Mesenteric fat pad (tissue), 1 donor: ENCODE measurements at places on chromosomes 3 and 15.
A peak's percentile ranks its signal among the peaks of the same experiment; 100 is the strongest.

- no peak for DNase-seq
Observed at GRCh38 chr3:66432041-66432766, 68.6 kb downstream of the LRIG1 start.

DNA sequence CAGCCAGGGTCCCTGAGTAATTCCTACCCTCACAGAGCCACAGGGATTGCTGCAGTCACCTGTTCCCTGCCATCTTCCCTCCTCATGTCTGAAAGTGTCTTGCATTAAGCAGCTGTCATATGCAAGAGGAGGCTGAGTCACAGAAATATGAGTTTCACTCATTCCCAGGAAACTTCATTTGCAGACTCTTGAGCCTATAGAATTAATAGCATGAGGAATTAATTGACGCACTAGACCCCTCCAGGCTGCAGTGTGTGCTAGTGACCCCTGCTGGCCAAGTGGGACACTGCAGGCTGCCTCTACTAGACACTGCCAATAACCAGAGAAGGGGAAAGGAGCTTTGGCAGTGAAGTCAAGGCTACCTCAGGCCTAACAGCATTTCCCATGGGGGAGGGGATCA is 50.6 kb upstream of the SLC6A1 start:
- DNase-seq: no peak

- peak; percentile 90 for DNase-seq
Observed at GRCh38 chr3:138367911-138368310, 19.5 kb downstream of the MRAS start.

DNA sequence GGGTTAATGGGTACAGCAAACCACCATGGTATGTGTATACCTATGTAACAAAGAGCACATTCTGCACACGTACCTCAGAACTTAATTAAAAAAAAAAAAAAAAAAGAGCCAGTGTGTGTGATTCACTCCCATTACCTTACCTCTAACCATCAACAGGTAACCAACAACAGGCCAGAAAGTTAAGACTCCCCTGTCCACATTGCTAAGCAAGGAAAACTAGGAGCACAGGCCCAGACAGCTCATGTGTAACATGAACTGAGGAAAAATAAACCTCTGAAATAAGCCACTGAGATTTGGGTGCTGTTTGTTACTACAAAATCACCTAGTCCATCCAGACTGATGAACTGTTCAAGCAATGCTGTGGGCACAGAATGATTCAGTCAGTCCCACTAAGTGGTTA is 6.0 kb downstream of the KATNBL1 start:
- DNase-seq: no peak

DNA sequence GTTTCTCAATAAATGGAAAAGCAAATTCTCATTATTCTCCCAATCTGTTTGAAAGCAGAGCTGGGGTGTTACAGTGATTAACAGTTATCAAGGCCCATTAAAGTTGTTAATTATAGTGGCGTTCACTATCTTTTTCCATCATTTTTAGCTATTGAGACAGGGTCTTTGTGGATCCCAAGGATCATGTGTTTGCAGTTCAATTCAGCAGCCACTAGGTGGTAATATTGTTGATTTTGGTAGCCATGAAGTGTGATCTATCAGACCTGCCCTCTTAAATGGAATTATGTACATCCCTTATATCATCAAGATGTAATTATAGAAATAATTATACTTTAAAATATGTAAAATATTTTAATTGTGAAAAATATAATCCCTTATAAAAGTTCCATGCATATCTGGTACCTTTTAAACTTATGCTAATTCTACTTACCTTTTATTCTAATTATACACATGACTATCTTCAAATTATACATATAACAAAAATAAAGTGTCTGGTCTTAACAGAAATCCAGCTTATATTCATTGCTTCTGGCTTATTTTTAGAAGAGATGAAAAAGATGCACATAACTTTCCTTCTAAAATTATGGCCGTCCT is 126.4 kb downstream of the GREM1 start:
- DNase-seq: no peak

DNA sequence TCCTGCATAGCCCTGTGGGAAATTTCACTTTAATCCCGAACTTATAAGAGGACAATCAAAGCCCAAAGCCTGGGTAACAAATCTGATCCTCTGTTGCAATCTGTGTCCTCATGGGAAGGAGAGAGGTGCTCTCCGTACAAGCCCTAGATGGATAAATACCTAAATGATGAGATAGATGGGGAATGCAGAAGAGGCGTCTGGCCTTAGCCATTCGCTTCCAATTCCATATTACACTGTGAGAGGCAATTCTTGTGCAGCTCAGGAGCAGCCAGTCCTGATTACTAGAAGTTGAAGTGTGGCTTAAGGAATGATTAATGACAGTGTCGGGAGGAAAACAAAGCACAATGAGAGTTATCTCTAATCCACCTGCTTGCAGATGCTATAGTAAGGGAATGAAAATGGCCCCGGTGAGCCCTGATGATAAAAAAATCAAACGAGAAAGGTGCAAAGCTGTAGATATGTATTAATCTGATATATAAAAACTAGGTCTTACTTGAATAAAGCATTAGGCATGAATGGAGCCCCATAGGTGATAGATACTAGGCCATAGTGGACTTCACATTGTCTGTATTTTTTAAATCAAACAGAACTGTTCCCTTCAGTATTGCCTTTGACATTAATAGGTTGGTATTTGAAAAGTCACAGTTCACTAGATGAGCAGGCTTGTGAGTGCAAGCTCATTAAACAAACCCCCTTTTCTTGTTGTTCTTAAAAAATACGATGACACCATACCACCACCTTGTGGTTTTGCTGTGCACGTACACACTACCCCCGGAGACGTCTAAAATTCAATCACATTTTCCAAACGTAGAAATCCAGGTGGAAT is 54.2 kb upstream of the TMCO5A start:
- no peak for DNase-seq

GRCh38 chr3:140733623-140734022 is 55.8 kb downstream of the TRIM42 start:
- no peak for DNase-seq

GRCh38 chr15:89192136-89192535 is 29.2 kb downstream of the RLBP1 start:
- DNase-seq: no peak

GRCh38 chr3:1847571-1847970 is 251.1 kb upstream of the CNTN4 start:
- no peak for DNase-seq

- DNase-seq: no peak
Observed at GRCh38 chr3:53111822-53112221, 18.4 kb downstream of the RFT1 start.

DNA sequence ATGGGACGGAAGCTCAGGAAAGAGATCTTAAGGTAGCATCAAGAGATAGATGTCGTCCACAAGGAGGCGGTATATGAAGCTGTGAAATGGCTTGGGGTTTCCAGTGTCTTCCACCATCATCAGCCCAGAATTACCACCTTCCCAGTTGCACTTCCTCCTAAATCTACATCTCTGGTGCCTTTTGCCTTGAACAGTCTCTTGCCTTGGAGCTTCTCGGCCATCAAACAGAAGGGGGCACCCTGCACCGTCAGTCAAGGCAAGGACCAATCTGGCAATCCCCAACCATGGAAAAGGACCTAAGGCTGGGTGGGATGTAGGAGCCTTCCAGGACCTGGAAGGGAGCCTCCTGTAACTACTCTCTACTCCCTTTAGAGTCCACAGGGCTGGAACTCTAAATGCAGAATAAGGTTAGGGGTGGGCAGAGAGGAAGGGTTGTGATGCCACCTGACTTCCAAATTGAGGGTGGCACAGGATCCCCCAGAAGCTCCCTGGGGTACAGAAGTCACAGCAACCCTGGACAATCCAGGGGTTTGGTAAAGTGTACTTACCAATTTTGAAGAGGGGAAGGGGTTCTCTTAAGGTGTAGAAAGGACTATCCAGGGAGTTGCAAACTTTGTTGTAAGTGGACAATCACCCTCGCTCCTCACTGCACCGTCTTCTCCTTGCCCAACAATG is 1.0 kb upstream of the RYR3 start:
- DNase-seq: no peak

DNA sequence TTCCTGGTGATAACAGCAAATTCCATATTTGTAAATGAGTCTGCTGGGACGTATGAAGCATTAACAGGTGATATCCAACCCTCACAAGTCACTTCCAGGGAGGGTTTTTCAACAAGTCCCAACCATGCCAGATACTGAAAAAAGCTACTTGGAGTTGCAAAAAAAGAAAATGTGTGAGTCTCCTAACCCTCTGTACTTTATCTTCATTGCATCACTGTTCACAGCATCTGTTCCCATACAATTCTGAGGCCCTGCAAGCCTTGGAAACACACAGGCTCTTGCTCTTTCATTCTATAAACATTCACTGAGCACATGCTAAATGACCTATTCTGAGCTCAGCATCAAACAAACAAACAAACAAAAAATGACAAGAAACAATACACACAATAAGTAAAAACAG is 120.8 kb downstream of the RFTN1 start:
- DNase-seq: no peak

DNA sequence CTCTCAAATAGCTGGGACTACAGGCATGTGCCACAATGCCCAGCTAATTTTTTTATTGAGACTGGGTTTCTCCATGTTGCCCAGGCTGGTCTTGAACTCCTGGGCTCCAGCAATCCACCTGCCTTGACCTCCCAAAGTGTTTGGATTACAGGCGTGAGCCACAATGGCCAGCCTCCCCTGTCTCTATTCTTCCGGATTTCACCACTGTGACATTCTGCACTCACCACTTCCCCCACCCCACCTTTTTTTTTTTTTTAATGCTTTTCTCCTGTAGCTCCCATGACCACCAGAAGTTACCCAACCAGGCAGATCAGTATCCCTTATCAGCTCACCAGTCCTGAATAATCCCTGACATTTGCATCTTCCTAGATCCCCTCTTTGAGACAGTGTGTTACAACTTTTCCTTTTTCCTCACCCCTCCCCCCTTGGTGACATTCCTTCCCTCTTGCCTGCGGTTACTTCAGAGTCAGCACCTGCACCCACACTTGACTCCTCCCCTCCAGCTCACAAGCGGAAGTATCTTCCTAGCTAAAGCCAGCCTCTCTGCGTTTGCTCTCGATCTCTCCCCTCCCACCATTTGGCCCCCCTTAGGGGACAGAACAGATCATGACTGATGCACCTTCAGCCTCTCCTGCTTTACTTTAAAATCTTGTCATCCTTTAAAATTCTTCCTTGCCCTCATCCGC is 13.5 kb upstream of the ZNF592 start:
- no peak for DNase-seq

DNA sequence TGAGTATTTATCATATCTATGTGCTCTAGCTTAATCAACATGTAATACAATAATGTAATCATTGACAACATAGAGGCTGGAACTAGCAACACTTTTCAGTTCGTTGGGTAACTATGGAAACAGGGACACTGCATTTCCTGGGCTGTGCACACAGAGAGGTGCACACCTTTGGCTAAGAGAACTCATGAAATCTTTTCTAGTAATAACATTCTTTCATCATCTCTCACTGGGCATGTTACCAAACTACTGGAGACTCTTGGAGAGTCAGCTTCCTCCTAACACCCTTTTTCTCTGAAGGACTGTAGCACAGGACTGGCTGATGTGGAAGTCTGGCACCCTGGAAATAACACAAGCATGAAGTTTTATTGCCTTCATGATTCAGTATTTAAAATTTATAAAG is 135.6 kb downstream of the KCNMB2 start:
- no peak for DNase-seq

DNA sequence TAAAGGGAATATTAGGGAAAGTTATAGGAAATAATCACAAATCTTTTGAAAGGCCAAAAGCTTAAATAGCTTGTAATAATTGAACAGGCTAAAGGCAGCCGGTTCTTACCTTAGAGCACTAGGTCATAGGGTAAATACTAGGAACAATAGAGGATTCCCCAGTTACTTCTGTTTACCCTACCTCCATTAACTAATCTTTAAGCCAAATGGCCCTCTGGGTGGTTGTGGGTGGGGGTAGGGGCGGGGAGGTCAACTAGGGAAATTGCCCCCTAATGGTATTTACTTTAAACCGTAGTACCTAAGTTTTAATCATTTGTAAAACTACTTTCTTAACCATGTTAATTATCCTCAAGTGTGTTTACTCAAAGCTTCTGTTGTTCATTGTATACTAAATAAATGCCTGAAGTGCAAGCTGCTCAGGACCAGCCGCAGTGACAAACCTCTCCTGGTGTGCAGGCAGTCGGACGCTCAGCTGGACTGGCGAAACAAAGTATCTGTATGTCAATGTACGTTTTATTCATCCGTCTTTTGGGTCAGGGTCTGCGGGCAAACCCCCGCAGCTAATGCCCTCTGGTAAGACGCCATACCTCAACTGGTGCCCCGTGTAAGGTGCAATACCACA is 18.9 kb downstream of the MAGEL2 start:
- DNase-seq: no peak
